ENCODE measurements at places on chromosomes 13 and 19. TPM values are rescaled to one million over a fixed set of nuclear protein-coding genes. Genes with fewer than 3 reads are reported as not detected.

DNA sequence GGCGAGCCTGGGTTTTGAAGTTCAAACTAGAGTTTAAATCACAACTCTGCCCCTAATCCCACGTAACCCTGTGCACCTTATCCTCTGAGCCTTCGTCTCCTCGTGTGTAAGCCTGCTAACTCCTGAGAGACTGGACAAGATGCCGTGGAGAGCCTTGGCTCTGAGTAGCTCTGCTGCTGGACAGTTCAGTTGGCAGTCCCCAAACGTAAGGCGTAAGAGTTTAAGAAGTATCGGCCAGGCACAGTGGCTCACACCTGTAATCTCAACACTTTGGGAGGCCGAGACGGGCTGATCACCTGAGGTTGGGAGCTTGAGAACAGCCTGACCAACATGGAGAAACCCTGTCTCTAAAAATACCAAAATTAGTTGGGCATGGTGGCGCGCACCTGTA, 4.7 kb upstream of the CD79A start:
- DNase-seq, result no peak

Gene ZNF493
- polyA plus RNA-seq, result 2.1 TPM

Gene ZNF416
- polyA plus RNA-seq, result 2.3 TPM

GRCh38 chr13:26486550-26486949, 70.9 kb upstream of the WASF3 start:
- DNase-seq, result peak; percentile 34

Gene TDRD3
- 9.7 TPM for polyA plus RNA-seq

Gene MYO9B
- polyA plus RNA-seq, result 30.6 TPM

GRCh38 chr19:6423499-6424194, 964 bp downstream of the KHSRP start:
- DNase-seq, result no peak

Gene THOP1
- polyA plus RNA-seq, result 47.9 TPM

Measured in stomach (tissue), 19 donors.